A549 treated with Hydrocortisone at 1 μM for 4 hours (cell line): ENCODE measurements at places on chromosomes 4 and X. TPM values are rescaled to one million over a fixed set of nuclear protein-coding genes. Genes with fewer than 3 reads are reported as not detected.

The STK26 gene
- 8.3 to 12.9 TPM (median 10.1 TPM) in 5 replicates for total RNA-seq

The LANCL3 gene
- not detected in 5 replicates for total RNA-seq

The ENPEP gene
- total RNA-seq = 0.01 to 0.14 TPM (median 0.06 TPM) in 5 replicates

The PTPN13 gene
- 3.3 to 5.2 TPM (median 3.8 TPM) in 5 replicates for total RNA-seq

The TMEM131L gene
- total RNA-seq = 5.2 to 7.0 TPM (median 5.8 TPM) in 5 replicates

The FDCSP gene
- not detected in 5 replicates for total RNA-seq

The MAGEC3 gene
- not detected in 5 replicates for total RNA-seq

The SLC38A5 gene
- 0.18 to 0.38 TPM (median 0.26 TPM) in 5 replicates for total RNA-seq

The ANXA3 gene
- total RNA-seq = 60.0 to 74.2 TPM (median 65.4 TPM) in 5 replicates

The SLC30A9 gene
- 21.6 to 39.2 TPM (median 29.1 TPM) in 5 replicates for total RNA-seq

The FAM133A gene
- total RNA-seq = 0.68 to 0.92 TPM (median 0.78 TPM) in 5 replicates

The ESX1 gene
- 0.06 to 0.08 TPM in 2 of 5 replicates, not detected in the others for total RNA-seq

The PDE5A gene
- 0.28 to 0.47 TPM (median 0.39 TPM) in 5 replicates for total RNA-seq

The EMCN gene
- total RNA-seq = not detected in 5 replicates

The BMX gene
- total RNA-seq = 0.03 TPM in 1 of 5 replicates, not detected in the others

The GRIA2 gene
- not detected in 5 replicates for total RNA-seq

The SLC10A7 gene
- total RNA-seq = 1.8 to 2.3 TPM (median 2.0 TPM) in 5 replicates

The GABRB1 gene
- total RNA-seq = not detected in 5 replicates

The CCDC110 gene
- total RNA-seq = not detected in 5 replicates

The FAM241A gene
- total RNA-seq = 0.68 to 0.99 TPM (median 0.76 TPM) in 5 replicates
